NCI-H526 (cell line): ENCODE measurements at places on chromosomes 11 and 22.

- no peak for DNase-seq
Measured at GRCh38 chr22:17627961-17628405, 566 bp downstream of the ATP6V1E1 start.

GRCh38 chr11:117459123-117459978 is 131.7 kb downstream of the CEP164 start:
- DNase-seq, result no peak

- DNase-seq, result no peak
Measured at GRCh38 chr11:5339771-5340322, 3.5 kb downstream of the OR51B5 start.

DNA sequence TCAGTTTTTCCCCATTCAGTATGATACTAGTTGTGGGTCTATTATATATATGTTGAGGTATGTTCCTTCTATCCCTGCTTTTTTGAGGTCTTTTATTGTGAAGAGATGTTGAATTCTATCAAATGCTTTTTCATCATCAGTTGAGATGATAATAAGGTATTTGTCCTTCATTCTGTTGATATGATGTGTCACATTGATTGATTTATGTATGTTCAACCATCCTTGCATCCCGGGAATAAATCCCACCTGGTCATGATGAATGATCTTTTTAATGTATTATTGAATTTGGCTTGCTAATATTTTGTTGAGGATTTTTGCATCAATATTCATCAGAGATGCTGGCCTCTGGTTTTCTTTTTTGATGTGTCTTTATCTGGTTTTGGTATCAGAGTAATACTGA is 26.0 kb downstream of the ENDOD1 start:
- DNase-seq, result no peak

DNA sequence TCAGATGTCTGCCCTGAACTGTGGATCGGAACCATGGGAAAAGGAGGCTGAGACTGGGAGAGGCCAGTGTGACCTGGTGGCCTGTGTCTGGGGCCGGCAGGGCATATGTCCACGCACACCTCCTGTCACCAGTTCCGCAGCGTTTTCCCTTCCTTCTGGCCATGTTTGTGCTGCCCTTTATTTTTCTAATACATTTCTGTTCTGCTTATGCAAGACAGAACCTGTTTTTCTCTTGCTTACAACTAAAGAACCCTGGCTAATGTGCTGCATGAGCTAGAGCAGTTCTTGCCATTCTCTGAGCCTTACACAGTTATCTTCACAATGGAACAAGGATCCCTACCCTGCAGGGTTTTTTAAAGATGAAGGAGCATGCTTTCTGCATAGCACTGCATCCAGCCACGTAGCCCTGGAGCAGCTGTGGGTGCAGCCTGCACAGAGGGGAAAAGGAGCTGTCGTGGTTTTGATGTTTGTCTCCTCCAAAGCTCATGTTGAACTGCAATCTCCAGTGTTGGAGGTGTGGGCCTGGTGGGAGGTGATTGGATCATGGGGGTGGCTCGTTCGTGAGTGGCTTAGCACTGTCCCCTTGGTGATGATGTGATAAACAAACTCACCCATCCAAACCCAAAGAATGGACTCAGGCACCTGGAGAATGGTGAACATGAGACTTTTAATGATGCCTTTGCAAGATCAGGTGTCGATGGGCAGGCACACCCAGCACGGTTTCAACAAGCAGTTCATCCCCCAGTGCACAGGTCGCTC is 84.8 kb upstream of the SHANK2 start:
- DNase-seq, result no peak

DNA sequence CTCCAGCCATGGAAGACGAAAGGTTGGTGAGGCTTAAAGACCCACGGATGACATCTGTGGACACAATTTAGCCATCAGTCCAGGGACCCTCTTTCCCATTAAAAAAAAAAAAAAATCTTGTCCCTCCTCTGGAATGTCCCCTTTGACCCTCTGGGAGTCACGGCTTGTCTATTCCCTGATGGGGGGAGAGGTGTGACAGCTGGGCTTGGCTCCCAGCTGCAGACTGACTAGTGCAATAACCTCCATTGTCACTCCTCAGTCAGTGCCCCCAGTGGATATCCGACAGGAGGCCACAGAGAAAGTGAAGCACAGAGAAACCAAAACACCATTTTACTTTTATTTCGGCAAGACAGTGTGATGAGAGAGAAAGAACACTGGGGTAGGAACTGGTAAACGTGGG is 2.7 kb upstream of the VSIG2 start:
- no peak for DNase-seq

- DNase-seq, result no peak
Measured at GRCh38 chr11:67496113-67496512, 9.1 kb downstream of the PITPNM1 start.

DNA sequence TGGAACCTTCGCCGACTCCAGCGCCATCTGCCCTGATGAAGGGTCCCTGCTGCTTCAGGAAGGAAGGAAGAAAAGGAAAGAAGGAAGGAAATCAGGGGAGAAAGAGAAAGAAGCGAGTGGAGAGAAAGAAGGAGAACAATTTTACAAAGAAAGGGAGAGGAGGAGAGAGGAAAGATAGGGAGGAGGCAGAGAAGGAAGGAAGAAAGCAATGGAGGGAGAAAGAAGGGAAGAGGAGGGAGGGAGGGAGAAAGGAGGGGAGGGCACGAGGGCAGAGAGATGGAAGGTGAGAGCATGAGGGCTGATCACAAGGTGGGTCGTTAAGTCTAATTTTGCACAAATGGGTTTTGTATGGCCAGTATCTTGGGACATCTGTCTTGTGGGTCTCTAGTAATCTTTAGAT is 39.2 kb downstream of the PARVA start:
- no peak for DNase-seq

DNA sequence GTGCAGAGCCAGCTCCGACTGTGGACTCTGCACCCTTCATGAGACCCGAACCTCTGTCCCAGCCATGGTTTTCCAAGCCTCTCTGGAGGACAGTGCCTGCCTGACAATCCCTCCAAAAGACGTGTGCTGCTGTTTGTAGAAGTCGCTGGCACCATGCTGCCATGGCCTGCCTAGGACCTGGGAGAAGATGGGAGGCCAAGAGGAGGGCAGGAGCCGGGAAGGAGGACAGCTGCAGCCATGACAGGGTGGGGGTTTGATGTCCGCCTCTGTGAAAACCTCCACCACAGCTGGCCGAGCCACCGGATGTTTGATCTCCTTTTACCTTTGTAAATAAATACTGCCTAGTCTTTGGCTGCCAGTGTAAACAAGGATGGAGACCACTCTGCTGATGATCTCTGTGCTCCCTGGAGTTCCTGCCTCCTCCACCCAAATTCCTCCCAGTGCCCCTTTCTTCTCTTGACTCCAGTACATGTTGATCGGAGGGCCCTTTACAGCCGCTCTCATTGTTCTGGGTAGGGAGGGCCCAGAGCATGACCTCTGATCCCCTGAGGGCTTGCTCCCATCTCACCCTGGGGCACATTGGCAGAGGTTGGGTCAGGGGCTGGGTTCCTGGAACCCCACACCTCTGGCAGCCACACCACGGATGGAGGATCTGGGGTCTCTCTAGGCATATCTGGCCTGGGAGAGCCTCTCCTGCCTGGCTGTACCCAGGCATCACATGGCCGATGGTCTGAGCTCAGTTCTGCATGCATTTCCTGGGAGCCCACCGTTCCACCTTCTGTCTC is 66.9 kb downstream of the BCR start:
- no peak for DNase-seq

DNA sequence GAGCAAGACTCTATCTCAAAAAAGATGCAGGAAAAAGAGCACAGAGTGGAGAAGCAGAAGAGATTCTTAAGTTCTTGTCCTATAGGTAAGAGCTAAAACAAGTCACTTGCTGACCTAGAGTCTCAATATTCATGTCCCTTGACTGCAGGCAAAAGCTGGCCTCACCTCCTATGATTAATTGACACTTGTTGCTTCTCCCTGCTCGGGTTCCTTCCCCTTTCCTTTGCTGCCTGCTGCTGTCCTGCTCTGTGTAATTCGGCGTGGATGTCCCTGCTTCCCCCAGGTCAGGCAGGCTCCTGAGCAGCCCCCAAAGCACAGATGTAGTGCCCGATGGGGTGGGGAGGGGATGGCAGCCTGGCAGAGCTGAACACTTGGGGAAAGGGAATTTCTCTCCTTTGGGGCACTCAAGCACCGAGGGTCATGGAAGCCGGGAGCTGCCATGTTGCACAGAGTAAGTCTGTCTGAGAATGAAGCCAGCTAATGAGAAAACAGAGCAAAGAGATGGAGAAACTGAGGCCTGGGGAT is 60.8 kb upstream of the NUP50 start:
- no peak for DNase-seq

DNA sequence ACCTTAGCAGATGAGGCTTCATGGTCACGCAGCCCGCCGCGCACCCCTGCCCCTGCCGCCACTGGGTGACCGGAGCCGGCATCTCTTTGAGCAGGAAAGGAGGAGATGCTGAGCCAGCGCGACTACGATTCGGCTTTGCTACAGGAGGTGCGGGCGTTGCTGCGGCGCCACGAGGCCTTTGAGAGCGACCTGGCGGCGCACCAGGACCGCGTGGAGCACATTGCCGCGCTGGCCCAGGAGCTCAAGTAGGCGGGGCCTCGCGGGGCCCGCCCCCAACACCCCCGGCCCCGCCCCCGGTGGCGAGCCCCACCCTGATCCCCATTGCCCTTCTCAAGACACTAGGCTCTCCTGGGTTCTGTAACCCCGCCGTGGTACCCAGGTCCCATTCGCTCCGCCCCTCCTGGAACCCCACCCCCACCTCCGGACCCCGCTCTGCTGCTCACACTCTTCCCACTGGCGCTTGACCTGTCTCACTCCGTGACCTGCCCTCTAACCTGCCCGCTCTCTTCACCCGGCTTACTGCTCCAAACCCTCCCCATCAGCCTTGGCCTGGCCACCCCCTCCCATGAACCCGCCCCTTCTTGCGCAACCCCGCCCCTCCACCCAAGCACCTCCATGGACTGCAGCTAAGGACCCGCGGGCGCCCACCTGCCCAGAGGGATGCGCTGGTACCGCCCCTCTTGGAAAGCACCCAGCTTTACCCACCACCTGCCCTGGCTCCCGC is 9.1 kb downstream of the CTSF start:
- DNase-seq, result no peak

DNA sequence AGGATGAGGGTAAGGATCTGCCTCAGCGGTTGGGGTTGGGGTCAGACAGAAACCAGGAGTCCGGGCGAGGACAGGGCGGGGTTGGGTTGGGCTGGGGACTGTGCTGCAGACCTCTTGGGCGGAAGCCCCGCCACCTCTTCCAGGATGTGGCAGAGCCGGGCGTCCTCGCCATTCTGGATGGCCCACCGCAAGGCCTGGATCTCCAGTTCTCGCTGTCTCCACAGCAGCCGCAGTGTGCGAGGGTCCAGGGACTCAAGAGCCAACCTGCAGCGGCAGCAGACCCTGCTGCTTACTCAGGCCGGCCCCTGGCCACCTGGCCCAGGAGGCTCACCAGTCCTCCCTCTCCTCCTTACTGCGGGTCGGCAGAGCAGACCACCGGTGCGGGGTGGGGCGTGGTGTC is 2.0 kb downstream of the LMNTD2 start:
- DNase-seq, result no peak

DNA sequence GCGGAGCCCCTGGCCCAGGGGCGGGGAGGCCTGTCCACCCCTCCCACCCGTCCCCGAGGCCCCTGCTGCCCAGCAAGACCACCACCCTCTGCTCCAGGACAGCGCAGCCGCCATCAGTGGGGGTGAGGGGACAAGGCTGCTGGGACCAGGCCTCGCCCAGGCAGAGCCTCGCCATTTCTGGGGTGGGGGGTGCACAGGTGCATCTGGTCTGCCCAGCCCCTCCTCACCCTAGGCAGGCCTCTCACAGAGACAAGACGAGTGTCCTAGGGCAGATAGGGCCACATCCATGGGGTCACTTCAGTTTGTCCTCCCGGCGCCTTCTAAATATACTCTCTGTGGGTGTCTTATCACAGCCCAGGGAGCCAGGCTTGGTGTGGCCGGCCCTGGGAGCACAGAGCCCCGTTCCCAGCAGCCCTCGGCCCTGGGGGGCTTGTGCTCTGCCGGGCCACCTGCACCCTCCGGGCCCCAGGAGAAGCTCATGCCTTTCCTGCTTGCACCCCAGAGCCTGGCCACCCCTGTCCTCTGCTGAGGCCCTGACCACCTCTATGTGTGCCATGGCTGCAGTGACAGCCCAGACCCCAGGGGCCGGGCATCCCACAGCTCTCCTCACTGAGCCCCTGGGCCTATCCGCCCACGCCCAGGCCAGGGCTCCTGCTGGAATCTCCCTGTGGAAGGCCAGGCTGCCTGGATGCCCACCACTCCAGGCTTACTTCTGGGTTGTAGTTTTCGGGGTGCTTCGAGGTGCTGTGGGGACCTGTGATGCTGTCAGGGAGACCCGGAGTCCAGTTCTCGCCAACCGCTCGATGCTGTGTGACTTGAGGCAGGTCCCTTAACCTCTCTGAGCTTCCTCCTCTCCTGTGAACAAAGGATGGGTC is 70.8 kb downstream of the KCNQ1 start:
- DNase-seq, result no peak

- DNase-seq, result no peak
Measured at GRCh38 chr11:26229257-26229656, 102.7 kb upstream of the ANO3 start.

GRCh38 chr11:47941907-47942558 is 38.3 kb upstream of the PTPRJ start:
- DNase-seq, result no peak

GRCh38 chr11:12483604-12484003 is 106.2 kb downstream of the PARVA start:
- no peak for DNase-seq

DNA sequence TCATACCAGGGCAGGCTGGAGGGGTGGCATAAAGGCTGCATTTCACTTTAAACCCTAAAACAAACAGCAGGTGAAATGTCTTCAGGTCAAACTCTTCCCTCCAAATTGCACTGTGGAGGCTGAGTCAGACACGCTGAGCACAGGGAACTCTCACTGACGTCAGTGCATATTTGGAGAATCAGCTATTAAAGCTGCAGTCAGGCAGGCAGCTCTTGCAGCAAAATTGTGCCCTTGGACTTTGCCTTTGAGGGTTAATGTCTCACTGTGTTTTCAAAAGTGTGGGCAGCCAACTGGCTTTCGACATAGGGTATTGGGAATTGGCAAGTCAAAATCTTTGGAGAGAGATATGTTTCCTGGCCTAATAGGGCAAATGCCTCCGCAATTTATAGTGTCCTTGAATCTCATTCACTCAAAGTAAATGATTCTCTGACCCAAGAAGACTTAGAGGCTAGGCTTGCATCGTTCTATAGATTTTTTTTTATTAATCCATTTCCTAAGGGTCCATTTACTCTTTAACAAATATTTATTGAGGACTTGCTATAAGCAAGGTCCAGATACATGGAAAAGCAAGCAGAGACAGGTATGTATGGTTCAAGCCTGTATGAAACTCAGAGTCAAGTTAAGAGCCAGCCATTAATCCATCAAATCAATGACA is 27.7 kb upstream of the SMCO4 start:
- no peak for DNase-seq
